ENCODE measurements at places on chromosomes 11 and 22.

- DNase-seq = no peak
Observed at GRCh38 chr11:119344291-119345010, 2.1 kb downstream of the MFRP start.

GRCh38 chr22:37112084-37112728, 2.7 kb upstream of the TMPRSS6 start:
- DNase-seq = no peak

DNA sequence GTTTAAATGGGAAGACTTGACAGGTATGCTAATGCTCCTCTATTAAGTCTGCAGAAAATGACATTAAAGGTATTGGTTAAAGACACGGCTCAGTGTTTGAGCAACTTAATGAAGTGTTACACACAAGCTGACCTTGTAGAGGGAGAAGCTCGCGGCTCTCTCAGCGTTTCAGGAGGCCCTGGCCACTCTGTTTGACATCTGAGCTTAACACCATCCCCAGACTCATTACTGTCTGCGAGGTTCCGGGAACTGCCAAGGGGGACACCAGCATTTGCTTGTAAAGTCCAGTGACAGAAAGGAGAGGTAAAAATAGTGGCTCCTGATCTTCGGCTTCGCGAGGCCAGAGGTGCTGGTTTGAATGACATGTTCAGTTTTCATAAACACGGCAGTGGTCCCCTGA, 540.7 kb upstream of the CADM1 start:
- DNase-seq = no peak

- no peak for DNase-seq
Observed at GRCh38 chr11:30346068-30346688, 23.3 kb downstream of the ARL14EP start.

- DNase-seq = no peak
Observed at GRCh38 chr11:64141081-64141783, 24.7 kb downstream of the MACROD1 start.

DNA sequence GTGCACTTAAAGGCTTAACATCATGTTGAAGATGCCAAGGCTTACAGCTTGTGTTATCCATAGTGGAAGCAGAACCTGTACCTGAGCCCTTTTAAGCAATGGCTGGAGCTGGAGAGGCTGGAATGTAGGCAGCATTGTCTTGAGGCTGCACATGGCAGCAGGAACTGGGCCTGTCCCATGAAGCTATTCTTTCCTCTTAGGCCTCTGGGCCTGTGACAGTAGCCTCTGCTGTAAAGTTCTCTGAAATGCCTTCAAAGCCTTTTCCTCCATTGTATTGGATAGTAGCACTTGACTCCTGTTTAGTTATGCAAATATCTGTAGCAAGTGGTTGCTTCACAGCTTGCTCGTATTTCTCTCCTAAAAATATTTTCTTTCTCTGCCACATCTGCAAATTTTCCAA, 127.4 kb upstream of the ANO5 start:
- DNase-seq = no peak

- no peak for DNase-seq
Observed at GRCh38 chr11:71505001-71505400, 22.1 kb upstream of the KRTAP5-7 start.

All from stimulated activated CD8-positive, alpha-beta memory T cell treated with anti-CD3 and anti-CD28 coated beads, Interleukin-12 subunit alpha, Interleukin-12 subunit beta, amount 100 ng/mL, for 1 hour (primary cell).